ENCODE measurements at places on chromosomes 3 and 15.

DNA sequence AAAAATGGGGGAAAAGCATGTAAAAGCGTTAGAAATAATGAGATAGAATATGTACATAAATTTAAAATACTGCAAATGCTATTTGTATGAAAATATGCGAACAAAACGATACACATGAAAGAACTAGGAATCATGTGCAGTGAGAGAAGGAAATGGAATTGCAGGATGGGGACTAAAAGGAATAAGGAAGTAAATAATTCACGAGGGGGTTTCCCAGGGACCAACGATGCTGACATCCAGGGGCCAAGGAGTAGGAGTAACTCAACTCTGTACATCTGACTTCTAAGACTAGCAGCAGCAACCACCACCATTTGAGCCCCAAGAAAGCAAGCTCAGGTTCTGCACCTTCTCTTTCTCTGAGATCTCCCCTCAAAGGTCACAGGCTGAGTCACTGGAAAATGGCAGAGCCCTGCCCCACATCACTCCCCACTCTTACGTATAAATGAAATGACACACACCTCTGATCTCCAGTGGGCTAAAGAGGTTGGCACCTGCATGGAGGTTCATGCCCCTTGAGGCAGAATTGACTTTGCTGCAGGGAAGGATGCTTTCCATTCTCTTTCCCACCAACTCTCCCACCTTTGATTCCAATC is 100.0 kb upstream of the DLG1 start:
- H3K4me3 ChIP-seq, result no peak overlapping the region
- no peaks in the 10 kb centered on the region for H3K4me1 ChIP-seq
- no peak overlapping the region for H3K27ac ChIP-seq
- no peaks in the 10 kb centered on the region for H3K36me3 ChIP-seq
- DNase-seq, result no peak

GRCh38 chr3:73235768-73236167 is 174.3 kb downstream of the EBLN2 start:
- no peak overlapping the region for H3K27ac ChIP-seq
- no peak for DNase-seq
- H3K27me3 ChIP-seq, result no peaks in the 10 kb centered on the region
- no peaks in the 10 kb centered on the region for H3K36me3 ChIP-seq

- no peak overlapping the region for H3K4me3 ChIP-seq
- H3K27ac ChIP-seq, result no peak overlapping the region
- H3K4me1 ChIP-seq, result no peaks in the 10 kb centered on the region
Observed at GRCh38 chr3:11206316-11206715, 52.0 kb downstream of the HRH1 start.

GRCh38 chr3:64551697-64552096 is 136.1 kb downstream of the ADAMTS9 start:
- DNase-seq, result no peak
- no peak overlapping the region for H3K27ac ChIP-seq
- no peaks in the 10 kb centered on the region for H3K27me3 ChIP-seq
- no peaks in the 10 kb centered on the region for H3K4me1 ChIP-seq
- H3K36me3 ChIP-seq, result no peaks in the 10 kb centered on the region

DNA sequence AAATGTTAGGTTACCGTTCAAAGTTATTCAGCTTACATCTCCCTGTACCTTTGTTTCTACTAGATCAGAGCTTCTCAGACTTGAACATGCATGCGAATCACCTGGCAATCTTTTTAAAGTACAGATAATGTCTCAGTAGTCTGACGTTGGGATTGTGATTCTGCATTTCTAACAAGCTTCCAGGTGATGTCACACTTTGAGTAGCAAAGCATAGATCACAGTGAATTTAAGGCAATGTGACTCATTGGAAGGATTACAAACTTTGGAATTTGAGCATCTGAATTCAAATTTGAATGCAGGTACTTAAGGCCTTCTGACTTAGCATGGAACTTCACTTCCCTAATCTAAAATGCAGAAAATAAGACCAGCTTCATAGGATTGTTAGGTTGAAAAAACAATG is 10.8 kb upstream of the ZMAT3 start:
- H3K4me1 ChIP-seq, result no peaks in the 10 kb centered on the region
- no peak for DNase-seq
- H3K36me3 ChIP-seq, result no peaks in the 10 kb centered on the region
- H3K4me3 ChIP-seq, result no peak overlapping the region

DNA sequence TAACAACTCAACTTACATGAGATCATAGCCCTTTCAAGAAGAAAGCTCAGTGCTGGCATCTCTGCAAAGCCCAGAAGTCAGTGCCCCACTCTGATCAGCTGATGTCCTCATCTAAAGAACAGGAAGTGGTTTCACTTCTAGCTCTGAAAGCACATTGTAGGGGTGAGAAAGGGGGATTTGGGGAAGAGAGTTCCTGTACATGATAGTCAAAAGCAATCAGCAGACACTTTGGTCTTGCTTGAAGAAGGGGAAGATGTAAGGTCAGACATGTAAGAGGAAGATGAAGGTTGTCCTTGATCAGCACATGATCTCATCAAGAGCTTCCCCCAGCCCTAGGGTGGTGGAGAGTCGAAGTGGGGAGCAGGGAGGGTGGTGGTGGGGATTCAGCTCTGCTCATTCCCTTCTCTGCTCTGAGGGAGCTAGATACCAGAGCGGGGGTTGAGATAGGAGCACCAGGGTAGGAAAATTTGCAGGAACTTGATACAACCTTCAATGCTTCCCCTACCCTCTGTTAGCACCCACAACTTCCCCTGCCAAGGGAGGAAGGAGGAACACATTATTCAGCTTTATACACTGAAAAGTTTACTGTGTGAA is 76.4 kb upstream of the ETV5 start:
- H3K27ac ChIP-seq, result no peak overlapping the region
- H3K27me3 ChIP-seq, result no peaks in the 10 kb centered on the region
- DNase-seq, result no peak
